Activated CD4-positive, alpha-beta T cell treated with anti-CD3 and anti-CD28 coated beads, Interleukin-2, amount 10 ng/mL, durations not matched to agents 7 days and 5 days (primary cell): ENCODE measurements at places on chromosomes 11 and 22.
A peak's percentile ranks its signal among the peaks of the same experiment; 100 is the strongest.

DNA sequence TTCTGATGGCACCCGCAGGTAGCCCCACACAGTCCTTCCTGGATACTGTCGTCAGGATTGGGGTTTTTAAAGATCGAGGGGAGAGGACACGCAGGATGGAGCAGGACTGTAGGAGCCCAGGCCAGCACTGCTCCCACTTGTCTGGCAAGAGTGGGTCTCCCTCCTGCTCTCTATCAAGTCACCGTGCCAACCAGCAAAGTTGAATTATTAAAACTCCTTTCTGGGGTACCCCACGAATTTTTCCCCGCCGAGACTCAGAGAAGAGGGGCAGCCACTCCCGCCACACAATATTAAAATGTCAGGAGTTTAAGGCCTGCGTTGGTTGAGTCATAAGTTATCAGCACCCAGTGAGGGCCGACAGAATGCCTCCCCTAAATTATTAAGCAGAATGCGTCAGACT lies 10.1 kb downstream of the LMO1 start:
- no peak for DNase-seq

- DNase-seq = no peak
Observed at GRCh38 chr22:21044931-21045584, 688 bp upstream of the LRRC74B start.

DNA sequence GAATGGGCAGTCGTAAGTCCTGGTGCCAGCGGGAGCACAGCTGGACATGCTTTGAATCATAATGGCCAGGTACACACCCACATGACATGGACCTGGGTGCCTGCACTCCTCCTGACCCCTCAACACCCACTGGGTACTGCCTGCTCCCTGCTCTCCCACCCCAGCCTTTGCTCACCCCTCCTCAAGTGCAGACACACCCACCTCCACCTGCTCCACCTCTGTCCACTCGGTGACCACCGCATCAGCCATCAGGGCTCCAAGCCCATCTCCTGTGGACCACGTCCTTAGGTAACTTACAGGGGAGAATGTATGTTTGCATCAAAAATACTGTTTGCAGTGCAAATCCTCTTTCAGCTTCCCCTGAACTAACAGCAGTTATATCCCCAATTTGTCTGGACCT lies 214.6 kb downstream of the BRD1 start:
- no peak for DNase-seq

- DNase-seq = no peak
Observed at GRCh38 chr11:105229761-105230160, 90.2 kb upstream of the CARD18 start.

DNA sequence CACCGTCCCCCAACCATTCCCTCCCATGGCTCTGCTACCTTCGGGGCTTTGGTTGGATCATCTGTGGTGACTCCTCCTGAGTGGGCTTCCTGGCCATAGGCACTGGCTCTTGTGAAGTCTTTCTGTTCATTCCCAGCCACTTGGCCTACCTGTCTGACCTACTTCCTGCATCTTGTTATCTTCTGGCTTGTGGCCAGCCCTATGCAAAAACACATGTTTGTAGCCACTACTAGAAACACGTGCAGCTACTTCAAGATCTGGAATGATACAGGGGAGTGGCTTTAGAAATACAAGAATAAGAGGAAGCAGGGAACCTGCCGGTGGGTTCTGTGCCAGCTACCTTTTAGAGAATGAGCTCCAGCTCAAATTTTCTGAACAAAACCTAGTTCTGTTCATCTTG lies 20.9 kb downstream of the RCOR2 start:
- no peak for DNase-seq

DNA sequence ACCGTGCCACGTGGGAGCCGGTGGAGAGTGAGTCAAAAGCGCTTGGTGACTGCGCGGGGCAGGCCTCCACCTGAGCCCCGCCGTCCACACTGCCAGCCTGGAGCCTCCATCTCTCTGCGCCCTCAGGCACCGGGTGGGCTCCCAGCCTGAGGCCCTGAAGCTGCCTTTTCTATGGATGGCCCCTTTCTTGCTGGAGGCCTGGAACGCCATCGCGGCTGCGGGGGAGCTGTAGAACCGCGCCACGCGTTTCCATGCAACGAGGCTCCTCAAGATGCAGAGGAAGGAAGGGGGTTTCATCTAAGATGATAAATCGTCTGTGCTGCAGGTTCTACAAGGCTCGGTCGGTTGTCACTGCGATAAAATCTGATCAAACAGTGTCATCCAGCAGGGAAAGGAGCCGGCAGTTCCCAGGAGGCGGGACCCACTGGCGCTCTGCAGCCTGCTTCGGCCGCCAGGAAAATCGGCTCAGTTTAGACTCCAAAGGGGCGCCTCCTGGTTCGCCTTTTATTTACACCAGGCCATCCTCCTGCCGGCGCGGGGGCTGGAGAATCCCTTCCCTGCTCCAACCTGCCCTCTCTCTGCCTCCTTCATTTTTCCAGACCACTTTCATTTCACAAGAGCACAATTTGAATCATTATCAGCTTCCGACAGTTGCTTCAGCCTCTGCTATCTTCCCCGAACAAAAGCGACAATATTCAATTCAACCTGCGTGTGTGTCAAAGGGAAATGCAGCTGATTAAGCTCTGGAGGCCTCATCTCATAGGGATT lies 624.4 kb downstream of the BRD1 start:
- no peak for DNase-seq

DNA sequence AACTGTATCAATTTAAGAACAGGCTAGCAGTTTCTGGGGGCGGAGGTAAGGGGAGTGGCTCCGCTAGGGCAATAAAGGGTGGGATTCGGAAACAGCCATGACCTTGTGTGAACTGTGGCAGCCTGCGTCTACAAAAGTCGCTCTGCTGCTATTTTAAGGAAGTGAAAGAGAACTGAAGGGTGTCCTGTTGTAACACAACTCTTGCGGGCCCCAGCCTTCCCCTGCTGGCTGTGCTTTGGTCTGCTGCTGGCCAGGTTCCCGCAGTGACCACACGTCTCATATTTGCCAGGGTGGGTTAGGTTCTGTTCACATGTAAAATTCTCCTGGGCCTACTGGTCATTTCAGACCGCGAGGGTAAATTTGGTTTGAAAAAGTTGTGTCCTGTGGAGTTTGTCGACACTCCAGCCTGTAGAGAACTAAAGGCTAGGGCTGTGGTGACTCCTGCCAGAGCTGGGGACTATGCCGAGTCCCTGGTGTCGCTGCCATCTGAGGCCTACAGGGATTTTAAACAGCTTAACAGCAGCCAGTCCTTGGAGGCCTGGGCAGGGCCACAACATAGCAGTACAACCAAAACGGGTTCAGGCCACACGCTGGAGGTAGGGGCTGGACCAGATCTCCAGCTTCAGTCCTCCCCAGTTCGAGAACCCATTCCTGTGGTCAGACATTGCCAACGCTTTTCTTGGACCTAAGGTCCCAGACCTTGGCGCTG lies 1.1 kb upstream of the PPFIBP2 start:
- DNase-seq = peak; percentile 17

DNA sequence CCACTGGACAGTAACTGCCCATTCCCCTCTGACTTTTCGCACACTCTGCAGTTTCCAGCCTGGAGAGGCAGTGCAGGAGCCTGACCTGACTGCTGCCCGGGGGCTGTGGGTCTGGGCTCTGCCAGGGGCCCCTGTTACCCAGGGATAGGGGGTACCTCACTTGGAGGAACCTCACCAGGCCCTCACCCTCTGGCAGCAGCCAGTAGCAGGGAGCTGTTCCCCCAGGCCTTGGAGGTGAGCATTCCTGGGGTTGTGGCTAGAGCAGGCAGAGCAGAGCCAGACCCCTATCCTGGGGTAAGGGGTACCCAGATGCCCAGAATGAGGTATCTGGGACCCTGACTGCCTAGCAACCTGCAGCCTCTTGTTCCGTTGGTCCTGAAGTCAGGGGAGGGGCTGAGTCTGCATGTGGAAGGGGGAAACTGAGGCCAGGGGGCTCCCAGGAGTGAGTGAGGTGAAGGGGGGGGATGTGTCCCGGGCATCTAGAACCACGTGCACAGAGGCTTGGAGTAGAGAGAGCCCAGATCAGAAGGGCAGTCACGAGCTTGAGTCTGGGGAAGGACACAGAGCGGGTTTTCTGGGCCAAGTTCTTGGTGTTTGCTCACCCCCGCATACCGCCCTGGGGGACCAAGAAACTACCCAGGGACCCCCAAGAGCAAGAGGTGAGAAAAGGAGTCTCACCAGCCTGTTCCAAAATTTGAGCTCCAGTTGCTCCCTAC lies 43.9 kb upstream of the ACCSL start:
- no peak for DNase-seq

- no peak for DNase-seq
Observed at GRCh38 chr22:26941896-26942636, 284.7 kb downstream of the MIAT start.

GRCh38 chr22:48596111-48596850 lies 1231.4 kb downstream of the BRD1 start:
- no peak for DNase-seq

DNA sequence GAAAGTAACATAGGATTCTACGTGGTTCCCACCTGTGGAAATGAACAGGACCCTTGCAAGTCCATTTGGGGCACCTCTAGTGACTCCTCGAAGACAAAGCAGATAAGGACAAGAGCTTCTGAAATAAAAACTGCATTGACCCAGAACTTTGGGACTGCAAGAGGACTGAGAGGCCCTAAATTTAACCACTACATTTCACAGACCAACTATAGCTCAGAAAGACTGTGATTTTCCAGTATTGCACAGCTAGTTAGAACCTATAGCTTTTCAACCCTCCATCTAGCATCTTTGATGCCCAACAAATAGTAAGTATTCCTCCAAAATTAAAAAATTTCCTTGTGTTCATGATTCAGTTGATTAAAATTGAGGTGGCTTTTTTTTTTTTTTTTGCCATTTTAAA lies 107.6 kb upstream of the CD44 start:
- no peak for DNase-seq

GRCh38 chr22:43411869-43412807 lies at the start of gene MPPED1:
Gene MPPED1 (plus strand): TSS chr22:43412014. CDS start chr22:43424986, 12,972 bp downstream.
- no peak for DNase-seq

DNA sequence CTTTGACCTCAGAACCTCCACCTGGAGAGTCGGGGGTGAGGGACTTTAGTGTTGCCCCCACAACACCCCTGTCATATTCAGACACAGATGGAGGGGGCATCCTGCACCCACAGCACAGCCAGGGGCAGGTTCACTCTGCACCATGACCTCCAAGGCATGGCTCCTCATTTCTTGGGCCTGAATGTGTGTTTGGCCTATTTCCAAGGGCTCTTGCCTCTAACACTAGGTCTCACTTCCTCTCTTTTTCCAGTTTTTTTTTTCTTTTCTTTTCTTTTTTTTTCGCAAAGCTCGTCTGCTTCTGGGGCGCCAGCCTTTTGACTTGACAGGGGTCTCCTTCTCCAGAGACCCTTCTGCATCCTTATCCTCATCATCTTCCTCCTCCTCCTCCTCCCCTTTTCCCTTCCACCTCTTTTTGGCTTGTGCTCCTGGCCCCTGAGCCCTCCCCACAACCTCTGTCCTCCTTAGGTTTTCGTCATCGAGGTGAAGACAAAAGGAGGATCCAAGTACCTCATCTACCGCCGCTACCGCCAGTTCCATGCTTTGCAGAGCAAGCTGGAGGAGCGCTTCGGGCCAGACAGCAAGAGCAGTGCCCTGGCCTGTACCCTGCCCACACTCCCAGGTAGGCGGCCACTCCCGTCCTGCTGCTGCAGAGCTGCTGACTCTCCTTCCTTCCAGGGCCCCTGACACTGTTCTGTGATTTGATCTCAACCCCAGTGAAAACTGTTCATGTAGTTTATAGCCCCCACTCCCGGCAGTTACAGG lies 3.8 kb downstream of the NCF4 start:
- DNase-seq = no peak

- DNase-seq = no peak
Observed at GRCh38 chr22:39381009-39381755, 18.4 kb upstream of the TAB1 start.

GRCh38 chr11:35352077-35352888 lies 67.1 kb downstream of the SLC1A2 start:
- DNase-seq = no peak

DNA sequence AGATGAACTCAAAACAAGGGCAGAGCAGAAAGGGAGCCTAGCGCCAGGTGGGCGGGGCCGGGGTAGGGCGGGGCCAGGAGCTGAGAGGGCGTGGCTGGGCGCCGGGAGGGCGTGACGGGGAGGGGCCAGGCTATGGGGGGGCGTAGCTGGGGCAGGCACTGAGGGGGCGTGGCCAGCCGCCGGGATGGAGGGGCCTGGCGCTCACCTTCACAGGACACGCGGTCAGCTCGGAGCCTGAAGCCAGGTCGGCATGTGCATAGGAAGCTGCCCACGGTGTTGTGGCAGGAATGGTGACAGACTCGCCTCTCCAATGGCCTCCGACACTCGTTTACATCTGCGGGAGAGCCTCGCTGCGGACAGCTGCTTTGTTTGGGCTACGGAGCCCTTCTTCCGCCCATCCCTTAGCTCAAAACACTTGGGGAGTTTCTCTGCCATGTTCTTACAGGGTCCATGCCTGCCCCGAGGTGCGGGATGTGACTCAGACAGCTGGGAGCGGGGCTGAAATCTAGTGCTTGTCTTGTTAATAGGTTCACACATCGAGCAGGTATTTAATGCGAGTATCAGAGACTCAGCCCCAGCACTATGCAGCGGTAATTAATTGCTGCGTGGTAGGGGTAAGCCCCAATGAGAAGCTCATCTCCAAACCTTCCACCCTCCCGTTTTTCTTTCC lies 13.4 kb downstream of the VWCE start:
- DNase-seq = peak; percentile 15
